ENCODE measurements at places on chromosomes 16 and 17.

- DNase-seq: no peak
Observed at GRCh38 chr17:74773871-74774286, 2.3 kb downstream of the NAT9 start.

- DNase-seq: no peak
Observed at GRCh38 chr17:17713839-17714238, 32.6 kb downstream of the RAI1 start.

GRCh38 chr17:29084541-29085146 is 41.7 kb downstream of the PIPOX start:
- peak; percentile 97 for DNase-seq

DNA sequence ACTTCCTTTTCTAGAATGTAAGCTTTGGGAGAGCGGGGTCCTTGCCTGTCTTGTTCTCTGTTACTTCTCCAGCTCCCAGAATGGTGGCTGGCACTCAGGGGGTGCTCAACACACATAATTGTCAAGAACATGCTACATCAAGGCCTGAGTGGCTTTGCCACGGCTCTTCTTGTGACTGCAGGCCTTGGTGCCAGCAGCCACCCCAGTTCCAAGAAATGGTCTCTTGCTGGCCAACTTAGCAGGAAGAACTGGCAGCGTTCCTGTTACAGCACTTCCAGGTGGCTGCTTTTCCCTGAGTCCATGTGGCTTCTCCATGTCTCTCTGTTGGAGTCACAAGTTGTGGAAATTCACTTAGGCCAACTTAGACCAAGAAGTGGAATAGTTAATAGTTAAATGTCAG is 36.1 kb downstream of the PRKCB start:
- DNase-seq: no peak

- no peak for DNase-seq
Observed at GRCh38 chr16:10171221-10171620, 11.0 kb downstream of the GRIN2A start.

DNA sequence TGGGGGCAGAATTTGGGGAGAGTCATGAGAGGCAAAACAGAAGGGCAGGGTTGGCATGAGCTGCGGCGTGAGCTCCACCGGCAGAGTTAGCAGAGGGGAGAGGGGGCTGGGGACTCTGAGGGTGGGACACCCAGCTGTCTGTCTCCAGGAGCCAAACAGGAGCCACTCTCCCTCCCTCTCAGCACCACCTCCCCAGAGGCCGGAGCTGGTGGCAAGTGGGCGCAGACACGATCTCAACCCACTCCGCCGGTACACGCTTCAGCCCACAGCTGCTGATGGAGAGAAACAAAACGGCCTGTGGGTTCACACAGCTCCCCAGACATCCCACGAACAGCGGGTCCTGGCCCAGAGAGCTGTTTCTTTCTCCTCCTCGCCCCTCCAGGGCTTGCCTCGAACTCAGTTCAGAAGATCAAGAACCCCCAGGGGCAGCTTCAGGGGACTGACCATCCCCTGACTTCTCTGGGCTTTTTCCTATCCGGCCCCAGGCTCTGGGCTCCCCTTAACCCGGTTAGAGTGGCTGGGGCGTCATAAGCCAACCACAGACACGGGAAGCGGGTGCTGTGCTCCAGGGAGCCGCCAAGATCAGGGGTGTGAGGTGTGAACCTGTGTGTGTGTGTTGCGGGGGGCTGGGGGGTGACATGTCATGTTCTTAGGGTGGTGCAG is 7.6 kb downstream of the RHBDF2 start:
- DNase-seq: no peak

- no peak for DNase-seq
Observed at GRCh38 chr16:57106767-57107166, 14.4 kb downstream of the CPNE2 start.

DNA sequence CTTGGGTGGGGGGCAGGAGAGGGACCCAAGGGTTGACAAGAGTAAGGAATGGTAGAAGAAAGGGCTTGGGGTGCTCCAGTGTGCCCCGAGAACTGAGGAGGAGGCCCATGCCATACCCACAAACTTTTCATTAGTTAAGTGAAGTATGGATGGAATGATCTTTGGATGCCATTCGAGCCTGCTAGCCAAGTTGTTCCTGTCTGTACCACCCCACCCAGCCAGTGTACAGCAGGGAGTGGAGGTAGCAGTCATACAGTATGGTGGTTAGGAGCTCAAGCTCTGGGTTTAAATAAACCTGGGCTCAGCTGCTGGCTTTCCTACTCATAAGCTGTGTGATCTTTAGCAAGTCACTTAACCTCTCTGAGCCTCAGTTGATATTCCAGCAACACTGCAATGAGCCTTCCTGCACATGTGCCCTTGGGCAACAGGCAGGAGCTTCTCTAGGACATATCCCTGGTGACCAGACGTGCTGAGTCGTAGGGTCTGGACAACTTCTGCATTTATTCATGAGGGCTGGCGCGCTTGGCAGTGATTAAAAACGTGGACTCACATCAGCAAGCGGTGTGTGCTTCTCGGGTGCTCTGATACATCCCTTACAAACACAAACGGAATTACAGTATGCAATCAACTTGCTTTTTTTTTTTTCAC is 22.9 kb downstream of the ITPRIPL2 start:
- DNase-seq: no peak

DNA sequence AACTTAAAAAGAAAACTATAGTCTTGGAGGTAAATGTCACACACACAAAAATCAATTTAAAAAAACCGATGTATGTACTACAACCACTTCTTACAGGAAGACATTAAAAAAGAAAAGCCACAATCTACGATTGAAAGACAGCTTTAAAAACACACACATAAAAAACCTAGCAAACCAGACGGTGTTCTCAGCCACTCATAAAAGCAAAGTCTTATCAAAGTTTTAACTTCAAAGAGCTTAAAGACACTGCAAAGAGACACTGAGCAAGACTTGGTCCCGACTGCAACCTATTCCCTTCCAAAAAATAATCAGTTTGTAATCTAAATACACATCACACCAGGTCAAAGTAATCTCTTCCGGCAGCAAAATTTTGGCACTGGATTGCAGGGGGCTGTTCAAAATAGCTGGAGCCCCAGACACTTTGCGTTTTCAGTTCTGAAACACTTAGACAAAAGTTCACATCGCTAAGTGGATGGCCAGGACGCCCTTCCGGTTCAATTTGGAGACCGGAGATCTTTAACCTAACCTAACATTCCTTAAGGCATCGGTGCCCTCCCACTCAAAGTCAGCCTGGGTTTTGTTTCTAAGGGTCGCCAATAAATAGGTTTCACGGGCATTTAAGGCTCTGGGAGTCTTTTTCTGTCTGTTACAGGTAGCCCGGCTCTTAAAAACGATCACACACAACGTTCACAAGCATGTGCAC is 2.6 kb downstream of the ZCCHC14 start:
- no peak for DNase-seq

DNA sequence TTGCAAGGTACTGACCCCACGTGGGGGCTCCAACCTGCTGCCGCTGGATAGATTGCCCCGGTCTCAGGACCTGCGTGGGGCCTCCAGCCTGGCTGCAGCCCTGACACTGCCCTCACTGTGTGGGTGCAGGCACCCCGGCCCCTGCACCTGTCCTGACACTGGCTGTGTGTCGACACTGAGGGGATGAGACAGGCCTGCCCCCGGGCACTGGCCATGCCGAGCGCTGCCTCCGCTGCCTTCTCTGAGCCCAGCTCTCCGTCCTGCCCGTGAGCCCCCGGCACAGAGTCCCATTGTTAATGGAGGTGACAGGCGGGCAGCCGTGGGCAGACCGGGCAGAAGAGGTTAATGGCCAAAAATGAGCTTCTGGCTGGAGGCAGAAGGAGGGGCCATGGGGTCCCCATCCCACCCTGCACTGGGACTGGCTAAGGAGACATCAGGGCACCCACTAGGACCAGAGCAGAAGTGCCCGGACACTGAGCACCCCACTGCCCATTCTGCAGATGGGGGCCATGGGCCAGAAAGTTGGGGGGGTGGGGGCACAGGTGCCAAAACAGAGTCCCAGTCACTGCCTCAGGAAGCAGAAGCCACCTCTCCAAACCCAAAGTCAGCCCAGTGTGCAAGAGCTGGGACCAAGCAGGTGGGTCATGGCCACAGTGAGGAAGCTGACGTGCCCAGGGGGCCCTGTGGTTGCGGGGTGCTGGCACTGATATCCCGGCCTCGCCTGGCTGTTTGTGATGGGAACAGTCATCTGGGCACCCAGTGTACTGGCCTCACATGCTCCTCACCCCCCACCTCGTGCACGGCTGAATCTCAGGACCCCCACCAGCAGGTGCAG is 2.5 kb upstream of the PRR35 start:
- DNase-seq: no peak

- peak; percentile 27 for DNase-seq
Observed at GRCh38 chr17:40499551-40500189, 1.8 kb downstream of the TNS4 start.

DNA sequence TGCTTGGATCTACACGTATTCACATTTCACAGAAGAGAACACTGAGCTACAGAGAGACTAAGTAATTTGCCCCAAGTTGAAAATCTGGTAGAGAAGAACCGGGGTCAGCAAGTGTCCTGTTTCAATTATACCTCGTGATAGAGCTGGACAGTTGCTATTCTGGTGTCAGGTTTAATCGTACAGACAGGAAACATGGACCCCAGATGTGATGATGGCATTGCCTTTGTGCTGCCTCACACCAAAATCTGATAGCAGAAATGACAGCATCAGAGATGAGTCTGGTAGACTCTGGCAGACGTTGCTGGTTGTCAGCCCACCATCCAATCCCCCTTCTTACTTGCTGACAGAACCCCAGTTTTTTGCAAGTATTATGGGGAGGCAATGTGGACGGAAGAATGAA is 112.1 kb upstream of the FOXF1 start:
- DNase-seq: no peak

DNA sequence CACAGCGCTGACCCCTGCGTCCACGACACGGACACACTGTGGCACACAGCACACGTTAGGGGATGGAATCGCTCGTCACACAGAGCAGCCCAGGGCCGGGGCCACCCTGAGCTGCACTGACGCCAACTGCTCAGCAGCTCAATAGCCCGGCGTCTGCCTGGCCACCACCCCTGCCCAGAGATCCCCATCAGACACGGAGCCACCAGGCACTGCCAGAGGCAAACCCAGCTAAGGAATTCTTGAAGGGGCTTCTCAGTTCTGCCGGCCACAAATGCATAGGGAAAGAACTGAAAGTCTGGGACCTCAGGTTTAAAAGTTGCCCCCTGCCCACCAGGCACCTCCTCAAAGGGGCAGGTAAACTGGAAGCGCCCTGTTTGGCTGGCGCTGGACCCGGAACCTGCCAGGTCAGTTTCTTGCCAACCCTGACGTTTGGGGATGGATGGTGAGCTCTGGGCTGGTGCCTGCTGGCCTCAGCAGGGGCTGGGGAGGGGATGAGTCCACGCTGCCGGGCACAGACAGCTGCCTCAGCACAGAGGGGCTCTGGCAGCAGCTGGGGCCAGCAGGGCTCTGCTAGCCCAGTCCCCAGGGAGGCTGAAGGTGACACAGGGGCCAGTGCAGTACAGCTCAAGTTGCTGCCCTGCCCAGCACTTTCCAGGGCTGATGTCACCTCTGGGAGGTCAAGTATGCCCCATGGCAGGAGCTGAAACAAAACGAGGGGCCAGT is 33.2 kb downstream of the TIMM22 start:
- DNase-seq: no peak

- DNase-seq: no peak
Observed at GRCh38 chr16:84889066-84889465, 69.3 kb downstream of the CRISPLD2 start.

DNA sequence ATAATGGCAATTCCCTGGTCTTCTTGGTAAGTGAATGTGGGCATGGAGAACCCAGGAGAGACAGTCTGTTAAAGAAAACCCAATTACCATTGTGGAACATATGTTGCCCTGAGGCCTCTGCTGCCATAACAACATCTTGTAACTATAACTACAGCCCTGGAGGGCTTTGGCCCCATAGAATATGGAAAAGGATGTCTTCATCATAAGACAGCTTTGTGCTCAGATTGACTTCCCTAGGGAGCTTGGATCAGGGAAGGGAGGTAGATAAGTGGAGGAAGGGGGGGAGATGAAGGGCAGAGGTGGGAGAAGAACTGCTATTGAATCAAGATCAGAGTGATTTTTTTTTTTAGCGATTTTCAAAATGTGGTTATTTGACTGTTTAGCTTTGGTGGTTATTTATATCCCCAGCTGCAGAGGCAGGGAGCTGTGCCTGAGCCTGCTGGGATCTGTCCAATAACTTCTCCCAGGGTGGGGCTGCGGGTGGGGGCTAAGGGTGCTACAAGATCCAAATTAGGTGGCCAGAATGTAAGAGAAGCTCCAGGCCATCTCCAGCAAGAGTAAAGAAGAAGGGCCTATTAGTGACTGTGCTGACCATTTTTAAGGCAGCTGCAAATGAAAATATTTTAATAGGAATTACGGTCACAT is 5.3 kb upstream of the KAT7 start:
- no peak for DNase-seq

DNA sequence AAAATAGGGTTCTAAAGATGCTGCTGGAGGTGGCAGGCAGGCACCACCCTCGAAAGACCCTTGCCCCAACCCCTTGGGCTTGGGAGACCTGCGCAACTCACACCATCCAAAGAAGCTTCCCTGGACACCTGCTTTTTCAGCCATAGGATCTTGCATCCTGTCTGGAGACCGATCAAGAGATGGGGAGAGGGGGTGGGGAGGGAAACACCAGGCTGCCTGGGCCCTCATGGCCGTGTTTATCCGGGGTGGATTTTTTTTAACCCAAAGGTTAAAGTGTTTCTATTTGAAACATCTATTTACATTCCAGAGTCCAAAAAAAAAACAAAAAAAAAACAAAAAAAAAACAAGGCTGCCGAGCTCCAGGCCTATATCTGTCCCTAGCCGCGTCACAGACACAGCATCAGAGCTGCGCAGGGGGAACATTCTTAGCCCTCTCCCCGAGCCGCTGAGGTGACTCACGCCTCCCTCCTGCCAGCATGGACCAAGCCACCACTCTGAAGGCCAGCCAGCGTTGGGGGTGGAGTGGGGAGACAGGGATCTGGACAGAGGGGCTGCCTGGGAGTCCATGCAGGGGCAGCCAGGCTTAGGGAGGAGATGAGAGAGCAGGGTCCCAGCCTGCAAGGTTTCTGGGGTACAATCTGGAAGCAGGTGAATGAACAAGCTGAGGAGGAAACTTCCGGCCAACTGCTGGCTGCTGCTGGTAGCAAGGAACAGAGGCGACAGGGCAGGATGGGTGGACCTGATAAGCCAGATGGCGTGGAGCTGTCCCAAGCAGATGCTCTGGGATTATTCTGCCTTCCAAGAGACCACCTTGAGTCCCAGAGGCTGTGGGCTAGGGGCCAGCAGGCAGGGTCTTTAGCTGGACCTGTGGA is 14.8 kb downstream of the HDAC5 start:
- DNase-seq: no peak

- DNase-seq: no peak
Observed at GRCh38 chr17:15106540-15106939, 158.6 kb downstream of the PMP22 start.

GRCh38 chr17:77929180-77929564 is 29.3 kb upstream of the TNRC6C start:
- no peak for DNase-seq

GRCh38 chr16:56728027-56728426 is 1.9 kb upstream of the NUP93 start:
- no peak for DNase-seq

GRCh38 chr17:17200311-17200710 is 5.8 kb downstream of the PLD6 start:
- no peak for DNase-seq

GRCh38 chr17:35763767-35764122 is 3.1 kb downstream of the C17orf50 start:
- no peak for DNase-seq

GRCh38 chr16:77574867-77575624 is 140.2 kb upstream of the ADAMTS18 start:
- DNase-seq: no peak

- DNase-seq: no peak
Observed at GRCh38 chr17:69630056-69630635, 215.6 kb downstream of the MAP2K6 start.

GRCh38 chr16:31874366-31875111 is 932 bp downstream of the ZNF267 start:
- DNase-seq: peak; percentile 42

GRCh38 chr16:86011532-86011931 is 112.6 kb downstream of the IRF8 start:
- no peak for DNase-seq

Measured in NCI-H1092 treated with DMSO at 0.1 percent for 48 hours (cell line).